ENCODE measurements at places on chromosomes 13 and 19.
A peak's percentile ranks its signal among the peaks of the same experiment; 100 is the strongest.

DNA sequence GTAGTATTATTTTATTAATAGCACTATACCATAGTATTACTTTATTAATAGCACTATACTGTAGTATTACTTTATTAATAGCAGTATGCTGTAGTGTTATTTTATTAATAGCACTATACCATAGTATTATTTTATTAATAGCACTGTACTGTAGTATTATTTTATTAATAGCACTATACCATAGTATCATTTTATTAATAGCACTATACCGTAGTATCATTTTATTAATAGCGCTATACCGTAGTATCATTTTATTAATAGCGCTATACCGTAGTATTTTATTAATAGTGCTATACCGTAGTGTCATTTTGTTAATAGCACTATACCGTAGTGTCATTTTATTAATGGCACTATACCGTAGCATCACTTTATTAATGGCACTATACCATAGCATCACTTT is 191.8 kb downstream of the GPC6 start:
- no peak for DNase-seq

- DNase-seq = no peak
Measured at GRCh38 chr13:39580881-39581575, 22.0 kb downstream of the LHFPL6 start.

GRCh38 chr13:44451126-44451525 is 77.5 kb downstream of the SERP2 start:
- DNase-seq = no peak

- DNase-seq = no peak
Measured at GRCh38 chr19:49816590-49816989, 1.5 kb upstream of the MED25 start.

- DNase-seq = no peak
Measured at GRCh38 chr13:28613562-28613961, 45.4 kb upstream of the POMP start.

GRCh38 chr19:8332976-8333766 is 9.9 kb downstream of the KANK3 start:
- DNase-seq = no peak

DNA sequence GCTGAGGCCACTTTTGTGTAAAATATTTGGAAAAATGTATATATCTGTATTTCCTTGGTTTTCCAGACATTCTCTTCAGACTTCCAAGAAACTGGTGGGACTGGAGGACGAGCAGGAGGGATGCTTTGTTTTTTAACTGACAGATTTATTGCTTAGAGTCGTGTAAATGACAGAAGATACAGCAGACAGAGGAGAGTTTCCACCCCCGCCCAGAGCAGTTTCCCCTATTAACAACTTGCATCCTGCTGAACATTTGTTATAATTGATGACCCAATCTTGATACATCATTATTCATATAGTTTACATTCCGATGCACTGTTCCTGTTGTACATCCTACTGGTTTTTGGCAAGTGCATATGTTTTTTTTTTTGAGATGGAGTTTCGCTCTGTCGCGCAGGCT is 7.1 kb upstream of the DOCK6 start:
- no peak for DNase-seq

DNA sequence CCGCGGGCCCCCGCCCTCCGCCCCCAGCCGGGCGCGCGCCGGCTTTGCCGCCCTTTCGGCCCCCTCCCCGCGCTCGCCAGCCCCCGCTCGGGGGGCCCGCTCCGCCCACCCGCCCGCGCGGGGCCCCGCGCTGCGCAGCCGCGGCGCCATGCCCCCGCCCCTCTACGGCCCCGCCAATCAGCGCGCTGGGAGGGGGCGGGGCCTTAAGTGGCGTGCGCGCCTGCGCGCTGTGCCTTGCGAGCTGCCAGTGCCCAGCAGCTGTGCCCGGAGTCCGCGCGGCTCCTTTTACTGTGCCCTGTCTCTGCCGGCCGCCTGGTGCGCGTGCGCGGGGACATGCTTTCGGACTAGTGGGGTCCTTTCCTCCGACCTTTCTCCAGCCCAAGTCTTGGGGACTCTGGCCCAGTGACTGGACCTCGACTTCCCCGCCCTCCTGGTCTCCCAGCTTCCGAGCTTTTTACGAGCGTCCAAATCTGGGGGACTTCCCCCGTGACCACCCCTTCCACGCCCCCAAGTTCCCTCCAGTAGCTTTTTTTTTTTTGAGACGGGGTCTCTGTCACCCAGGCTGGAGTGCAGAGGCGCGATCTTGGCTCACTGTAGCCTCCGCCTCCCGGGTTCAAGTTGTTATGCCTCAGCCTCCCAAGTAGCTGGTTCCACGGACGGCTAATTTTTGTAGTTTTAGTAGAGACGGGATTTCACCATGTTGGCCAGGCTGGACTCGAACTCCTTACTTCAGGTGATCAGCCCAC is at the start of gene MBD3:
MBD3 (minus strand) TSS at position 111 of the 746 bp plus-strand sequence. CDS start 234 bp downstream, outside the sequence.
- peak; percentile 85 for DNase-seq

DNA sequence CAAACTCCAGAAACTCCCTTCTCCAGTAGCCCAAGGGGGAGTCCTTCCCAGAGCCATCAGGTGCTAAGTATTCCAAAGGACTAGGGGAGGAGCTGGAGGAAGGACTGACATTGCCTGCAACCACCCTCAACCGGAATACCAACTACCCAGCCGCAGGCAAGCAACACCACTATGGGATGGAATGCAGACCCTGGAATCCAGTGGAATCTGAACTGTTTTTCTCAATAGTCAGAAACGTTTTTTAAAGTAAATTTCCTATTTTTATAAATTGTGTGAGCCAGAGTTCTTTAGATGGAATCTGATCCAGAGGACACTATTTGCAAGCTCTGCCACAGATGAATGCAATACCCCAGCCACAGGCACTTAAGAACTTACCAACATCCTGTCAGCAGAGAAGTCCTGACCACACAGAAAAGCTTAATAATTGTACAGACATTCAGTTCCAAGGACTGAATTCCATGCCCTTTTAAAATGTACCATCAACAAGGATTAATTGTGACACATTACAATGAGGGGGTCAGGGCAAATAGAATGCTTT is 92.1 kb downstream of the USP12 start:
- DNase-seq = peak; percentile 35

DNA sequence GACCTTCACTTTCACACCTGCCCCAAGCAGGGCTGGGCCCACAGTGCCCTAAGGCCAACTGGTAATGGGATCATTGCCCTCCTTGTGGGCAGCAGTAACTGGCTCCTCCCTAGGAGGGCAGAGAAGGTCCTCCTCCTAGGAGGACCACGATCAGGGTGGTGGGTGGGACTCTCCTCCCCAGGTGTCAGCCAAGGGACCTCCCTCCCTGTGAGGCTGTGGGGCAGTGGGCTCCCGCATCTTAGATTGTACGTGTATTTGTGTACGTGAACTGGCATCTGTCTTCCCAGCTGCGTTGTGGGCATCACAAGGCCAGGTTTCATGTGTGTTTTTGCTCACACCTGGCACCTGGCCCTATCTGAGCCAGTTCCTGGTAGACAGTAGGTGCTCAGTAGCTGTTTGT is 111.8 kb downstream of the SOX1 start:
- DNase-seq = no peak
